ENCODE measurements at places on chromosomes 5 and 9.

DNA sequence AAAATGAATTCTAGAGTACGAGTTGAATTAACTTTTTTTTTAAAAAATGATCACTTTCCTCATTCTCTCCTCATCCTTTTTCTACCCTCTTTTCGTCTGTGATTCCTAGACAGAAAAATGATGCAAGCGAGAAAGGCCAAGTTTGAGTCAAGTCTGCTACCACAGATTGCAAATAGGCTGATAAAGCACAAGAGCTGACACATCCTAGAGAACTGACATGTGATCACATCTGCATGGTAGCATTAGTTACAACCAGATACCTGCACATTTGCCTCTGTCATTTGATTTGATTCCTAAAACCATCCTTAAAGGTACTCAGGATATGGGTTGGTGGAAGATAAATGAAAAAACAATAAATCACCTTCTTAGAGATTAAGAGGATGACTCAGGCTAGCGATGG is 225.4 kb upstream of the PPP1R2B start:
- no peak for DNase-seq

DNA sequence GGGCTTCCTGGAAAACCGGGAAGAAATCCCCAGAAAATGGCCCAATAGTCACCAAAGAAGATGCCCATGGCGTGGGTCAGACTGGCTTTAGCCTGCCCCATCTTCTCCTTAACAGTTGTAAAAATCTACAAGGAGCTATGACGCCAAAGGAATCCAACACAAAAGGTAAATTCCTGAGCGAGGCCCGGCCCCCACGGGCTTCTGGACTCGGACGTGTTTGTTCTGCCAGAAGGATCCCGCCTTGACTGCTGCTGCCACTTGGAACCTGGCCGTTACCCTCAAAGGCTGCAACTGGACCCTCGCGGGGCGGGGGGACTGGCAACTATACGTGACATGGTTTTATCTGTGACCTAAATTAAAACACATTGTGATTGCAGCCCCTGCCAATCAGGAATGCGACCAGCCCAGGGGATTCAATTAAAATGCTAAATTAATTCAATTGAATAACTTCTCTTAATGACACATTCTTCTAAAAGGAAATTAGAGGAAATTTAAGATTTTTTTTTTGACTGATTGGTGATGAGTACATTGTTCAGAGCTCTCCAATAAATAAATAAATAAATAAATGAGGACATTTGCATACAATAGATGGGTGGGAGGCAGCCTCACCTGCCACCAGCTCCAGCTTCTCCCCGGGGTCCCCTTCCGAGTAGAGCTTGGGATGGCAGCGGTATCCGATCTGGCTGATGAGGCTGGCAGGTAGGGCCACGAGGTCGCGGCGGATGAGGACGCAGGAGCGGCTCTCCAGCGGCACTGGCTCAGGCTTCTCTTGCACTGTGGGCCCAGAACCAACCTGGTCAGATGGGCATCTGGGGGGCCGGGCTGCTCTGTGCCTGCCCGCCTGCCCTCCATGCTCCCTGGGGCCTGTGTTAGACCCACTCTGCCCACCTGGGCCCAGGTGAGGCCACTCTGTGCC is 54.7 kb upstream of the UBAC1 start:
- DNase-seq, result no peak

- DNase-seq, result no peak
These were observed 271.1 kb upstream of the KLF4 start for GRCh38 chr9:107760469-107761242.

DNA sequence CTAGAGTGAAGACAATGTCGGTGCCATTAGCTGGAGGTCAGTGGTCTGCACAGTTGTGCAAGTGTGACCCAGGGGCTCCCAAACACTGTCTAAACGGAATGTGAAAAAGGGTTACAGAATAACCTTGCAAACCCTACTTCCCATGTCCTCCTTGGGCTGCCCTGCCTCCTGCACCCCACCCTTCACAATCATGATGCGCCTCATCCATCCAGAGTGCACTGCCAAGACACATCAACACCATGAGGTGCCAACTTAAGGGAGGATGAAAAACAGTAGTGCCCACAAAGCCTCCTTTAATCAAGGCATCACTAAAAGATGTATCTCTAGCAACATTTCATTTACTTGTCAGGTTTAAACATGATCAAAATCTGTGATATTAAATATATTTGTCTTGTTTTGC is 87.1 kb downstream of the SETX start:
- no peak for DNase-seq

- no peak for DNase-seq
These were observed 302.7 kb upstream of the RGMB start for GRCh38 chr5:98470747-98471146.

- DNase-seq, result no peak
These were observed 11.3 kb downstream of the PROP1 start for GRCh38 chr5:177984584-177985206.

DNA sequence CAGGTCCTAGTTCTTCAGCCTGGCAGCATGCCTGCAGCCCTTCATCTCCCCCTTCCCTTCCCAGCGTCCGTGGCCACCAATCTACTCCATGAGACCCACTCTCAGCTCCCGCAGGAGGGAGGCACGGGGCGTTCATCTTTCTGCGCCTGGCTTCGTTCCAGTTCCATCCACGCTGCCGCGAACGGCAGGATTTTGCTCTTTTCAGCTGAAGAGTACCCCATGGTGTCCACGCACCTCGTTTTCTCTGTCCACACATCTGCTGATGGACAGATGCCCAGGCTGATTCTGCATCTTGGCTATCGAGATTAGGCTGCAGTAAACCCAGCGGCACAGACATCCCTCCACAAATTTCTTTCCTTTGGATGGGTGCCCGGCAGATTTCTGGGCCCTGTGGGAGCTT is 30.5 kb upstream of the NKD2 start:
- no peak for DNase-seq

Data from neural crest cell (in vitro differentiated cells).